ENCODE measurements at places on chromosomes 11 and 22.

- DNase-seq, result no peak
These were observed 276.6 kb downstream of the FAT3 start for GRCh38 chr11:92501066-92501739.

DNA sequence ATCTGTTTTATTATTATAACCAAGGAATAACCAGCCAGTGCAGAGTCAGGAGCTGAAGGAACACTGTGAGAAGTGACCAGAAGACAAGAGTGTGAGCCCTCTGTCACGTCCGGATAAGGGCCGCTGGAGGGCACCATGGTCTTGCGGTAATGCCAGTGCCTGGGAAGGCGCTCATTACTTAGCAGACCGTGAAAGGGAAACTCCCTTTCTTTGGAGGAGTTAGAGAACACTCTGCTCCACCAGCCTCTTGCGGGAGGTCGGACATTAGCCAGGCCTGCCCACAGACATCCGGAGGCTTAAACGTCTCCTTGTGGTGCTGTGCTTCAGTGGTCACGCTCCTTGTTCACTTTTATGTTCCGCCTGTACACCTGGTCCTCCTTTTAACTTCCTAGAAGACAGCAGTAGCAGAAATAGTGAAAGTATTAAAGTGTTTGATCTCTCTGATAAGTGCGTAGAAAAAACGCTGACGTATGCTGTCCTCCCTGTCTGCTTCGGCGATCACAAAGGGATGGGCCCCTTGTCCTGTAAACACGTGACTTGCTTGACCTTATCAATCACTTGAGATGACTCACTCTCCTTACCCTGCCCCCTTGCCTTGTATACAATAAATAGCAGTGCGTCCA, 120.6 kb upstream of the LMO1 start:
- DNase-seq, result no peak

- DNase-seq, result no peak
These were observed 29.0 kb upstream of the JAM3 start for GRCh38 chr11:134039726-134040385.

DNA sequence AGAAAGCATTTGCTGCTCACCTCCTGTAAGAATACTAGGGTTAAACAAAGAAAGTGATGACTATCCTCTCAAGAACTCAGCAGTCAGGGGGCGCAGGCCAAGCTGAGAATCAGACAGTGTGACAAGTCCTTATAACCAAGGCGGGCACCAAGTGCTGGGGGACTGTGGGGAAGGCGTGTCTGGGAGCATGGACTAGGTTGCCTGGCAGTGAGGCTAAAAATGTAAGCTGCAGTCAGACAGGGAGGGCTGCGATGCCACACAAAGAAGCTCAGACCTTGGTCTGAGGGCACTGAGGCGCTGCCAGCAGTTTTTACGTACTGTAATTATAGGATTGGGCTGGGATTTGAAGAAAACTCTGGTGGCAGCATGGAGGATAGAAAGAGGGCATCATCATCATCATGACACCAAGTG, 73.7 kb downstream of the FLI1 start:
- DNase-seq, result no peak

DNA sequence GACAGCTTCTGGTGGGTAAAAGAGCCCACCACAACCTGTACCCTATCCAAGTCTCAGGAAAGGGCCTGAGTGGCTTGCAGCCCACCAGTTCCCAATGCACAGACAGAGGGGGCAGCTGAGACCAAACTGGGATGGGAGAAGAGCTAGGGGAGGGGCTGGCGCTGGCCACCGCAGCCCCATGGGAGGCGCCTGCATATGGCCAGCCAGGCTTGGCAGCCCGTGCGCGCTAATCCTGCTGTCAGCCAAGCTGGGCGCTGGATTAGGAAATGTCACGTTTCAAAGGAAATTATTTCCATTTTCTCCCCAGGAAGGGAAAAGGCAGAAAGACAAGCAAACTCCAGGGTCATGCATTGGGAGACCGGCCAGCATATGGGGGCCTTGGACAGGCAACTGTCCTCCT, 236.8 kb downstream of the BUD13 start:
- no peak for DNase-seq

GRCh38 chr11:14819596-14819995, 72.4 kb downstream of the CYP2R1 start:
- no peak for DNase-seq

GRCh38 chr11:122796128-122796717, 42.1 kb upstream of the CRTAM start:
- DNase-seq, result peak; percentile 69

DNA sequence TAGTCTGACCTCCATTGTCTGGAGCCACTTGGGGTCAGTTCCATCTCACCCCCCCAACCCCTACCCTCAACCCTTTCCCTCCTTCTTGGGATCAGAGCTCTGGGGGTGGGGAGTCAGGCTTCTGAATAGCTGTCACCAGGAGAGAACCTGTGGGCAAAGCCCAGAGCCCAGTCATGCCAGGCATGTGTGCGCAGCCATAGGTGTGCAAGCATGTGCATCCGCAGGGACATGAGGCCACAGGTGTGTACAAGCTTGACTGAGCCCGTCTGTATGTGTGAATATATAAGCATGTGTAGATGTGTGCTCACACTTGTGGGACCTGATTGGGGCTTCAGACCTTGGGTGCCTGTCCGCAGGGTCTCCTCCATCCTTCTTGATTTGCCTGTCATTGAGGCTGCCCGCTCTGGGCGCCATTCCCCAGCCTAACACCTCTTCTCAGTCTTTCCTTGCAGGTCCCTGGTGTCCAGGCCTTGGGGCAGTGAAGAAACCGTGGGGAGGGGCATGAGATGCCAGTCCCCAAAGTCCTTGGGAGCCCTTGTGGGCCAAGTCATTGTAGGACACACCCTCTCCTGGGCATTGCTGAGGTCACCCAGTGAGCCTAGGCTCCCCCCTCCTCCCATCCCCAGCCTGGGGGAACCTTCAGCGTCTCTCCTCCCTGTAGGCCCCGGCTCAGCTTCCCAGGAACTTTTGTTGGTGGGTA, 9.0 kb downstream of the ATG16L2 start:
- DNase-seq, result no peak

DNA sequence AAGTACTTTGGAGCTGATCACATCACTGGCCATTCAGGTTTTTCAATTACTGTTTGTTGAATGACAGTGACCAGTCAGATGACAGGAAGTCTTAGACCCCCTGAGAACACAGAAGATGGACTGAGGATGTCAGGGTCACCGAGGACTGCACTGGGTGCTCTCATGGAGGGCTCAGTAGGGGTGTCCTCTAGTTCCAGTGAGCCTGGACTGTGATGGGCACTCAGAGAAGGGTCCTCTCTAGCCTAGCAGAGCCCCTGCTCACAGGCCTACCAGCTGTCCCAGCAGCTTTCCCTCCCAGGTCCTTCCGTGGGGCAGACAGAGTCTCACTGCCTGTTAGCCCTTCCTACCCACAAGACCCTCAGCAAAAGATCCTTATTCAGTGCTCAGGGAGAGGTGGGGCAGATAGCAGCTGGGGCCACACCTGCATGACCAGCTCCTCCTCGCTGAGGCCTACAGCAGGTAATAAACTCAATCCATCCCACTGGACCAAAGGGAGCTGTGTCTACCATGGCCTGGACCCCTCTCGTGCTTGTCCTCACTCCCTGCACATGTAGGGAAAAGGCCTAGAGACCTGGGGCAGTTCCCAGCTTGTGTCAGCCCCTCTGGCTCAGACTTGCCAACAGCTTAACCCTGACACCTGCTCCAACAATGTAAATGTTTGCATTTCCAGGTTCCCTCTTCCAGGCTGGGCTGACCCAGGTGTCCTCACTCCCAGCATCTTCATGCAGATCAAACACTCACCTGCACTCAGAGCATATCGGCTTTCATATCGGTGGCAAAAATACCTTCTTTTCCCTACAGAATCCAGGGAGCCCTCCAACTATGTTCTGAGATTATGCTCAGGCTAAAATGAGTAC, 25.2 kb upstream of the VPREB1 start:
- DNase-seq, result no peak

DNA sequence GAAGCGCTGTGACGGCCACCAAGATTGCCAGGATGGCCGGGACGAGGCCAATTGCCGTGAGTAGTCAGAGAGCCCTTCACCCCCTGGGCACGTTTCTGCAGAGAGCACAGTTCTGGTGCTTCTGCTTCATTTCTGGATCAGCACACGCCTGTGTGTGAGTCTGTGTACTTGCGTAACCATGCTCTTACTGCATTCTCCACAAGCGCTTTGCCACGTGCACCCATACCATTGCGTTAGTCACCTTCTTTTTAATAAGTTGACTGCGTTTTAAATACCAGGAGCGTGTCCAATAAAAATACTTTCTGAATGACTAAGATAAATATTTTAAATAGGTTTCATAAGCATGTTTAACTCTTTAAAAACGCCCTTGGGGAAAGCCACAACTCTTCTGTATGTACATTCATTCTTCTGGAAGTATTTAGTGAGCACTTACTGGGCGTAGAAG, 143.0 kb upstream of the SORL1-AS1 start:
- no peak for DNase-seq

- no peak for DNase-seq
These were observed 301.4 kb upstream of the PDGFD start for GRCh38 chr11:104465321-104465720.

- DNase-seq, result no peak
These were observed 48.8 kb downstream of the SMCO4 start for GRCh38 chr11:93494357-93494756.

- no peak for DNase-seq
These were observed 267.3 kb downstream of the DLG2 start for GRCh38 chr11:85359859-85360258.

DNA sequence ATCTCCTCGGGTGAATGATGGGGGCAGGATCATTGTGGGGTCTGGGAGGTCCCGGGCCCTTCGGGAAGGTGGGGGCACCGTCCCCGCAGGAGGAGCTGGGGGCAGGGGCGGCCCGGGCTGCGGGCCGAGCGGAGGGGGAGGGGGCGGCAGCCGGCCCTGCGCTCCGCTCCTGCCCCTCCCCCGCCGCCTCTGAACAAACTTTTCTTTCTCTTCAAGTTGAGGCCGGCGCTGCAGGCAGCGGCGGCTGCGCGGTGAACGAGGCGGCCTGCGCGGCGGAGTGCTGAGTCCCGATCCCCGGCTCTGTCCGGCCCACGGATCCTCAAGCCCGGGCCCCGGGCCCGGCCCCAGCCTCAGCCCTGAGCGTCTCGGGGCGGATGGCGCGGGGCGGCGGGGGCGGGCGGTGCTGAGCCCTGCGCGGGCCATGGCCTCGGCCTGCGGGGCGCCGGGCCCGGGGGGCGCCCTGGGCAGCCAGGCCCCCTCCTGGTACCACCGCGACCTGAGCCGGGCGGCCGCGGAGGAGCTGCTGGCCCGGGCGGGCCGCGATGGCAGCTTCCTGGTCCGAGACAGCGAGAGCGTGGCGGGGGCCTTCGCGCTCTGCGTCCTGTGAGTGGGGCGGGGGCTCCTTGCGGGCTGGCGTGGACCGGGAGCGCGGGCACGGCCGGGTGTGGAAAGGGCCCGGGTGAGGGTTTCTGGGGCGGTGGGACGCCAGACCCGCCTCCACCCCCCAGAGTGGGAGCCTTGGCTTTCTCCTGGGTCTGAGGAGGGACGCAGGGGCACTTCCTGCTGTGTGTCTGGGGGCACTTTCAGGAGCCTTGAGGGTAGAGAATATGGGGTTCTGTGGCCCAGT, at the start of gene INPPL1:
INPPL1 (plus strand) TSS at position 204 of the 847 bp plus-strand sequence; CDS start at position 422, 218 bp downstream.
- DNase-seq, result no peak

DNA sequence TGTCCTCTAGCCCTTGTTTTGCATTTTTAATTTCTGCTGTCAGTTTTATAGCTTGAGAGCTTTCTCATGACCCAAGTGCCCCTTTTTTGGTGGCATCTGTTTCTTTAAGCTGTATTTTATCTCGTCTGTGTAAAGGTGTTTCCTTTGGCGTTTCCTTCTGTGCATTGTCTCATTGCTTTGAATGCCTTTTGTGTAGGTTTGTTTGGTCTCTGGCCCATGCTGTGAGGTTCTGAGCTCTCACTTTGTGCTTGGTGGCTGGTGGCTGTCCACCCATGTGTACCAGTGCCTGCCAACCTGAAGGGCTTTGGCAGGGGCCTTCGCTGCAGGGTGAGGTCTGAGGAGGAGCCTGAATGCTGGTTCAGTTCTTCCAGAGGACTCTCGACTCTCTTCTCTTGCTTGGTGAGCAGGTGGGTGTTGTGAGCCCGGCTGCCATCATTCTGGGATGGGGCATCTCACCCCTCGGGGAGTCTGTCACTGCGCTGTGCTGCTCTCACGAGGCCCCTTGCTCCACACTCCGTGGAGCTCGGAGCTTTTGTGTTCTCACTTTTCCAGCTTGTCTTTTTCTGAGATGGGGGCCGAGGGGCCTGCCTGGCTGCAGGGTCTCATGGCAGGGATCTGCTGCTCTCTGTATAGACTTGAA, 14.9 kb downstream of the AP2A2 start:
- no peak for DNase-seq

DNA sequence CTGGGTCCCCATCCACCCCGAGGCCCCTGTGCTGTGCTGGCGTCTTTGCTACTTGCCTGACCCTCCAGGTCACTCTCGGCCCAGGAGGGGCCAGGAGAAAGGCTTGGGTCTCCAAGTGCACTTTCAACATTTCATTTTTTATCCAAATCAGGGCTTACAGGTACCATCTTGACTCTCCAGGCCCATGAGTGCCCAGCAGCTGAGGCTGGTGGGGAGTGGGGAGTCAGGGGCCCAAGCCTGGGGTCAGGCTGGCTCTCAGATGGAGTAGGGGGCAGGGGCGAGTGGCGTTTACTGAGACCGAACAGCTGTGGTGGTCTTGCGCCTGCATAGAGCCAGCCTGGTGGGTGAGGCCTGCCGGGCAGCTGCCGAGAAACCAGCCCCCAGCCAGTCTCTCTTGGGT, 61.6 kb downstream of the MPPED1 start:
- no peak for DNase-seq

DNA sequence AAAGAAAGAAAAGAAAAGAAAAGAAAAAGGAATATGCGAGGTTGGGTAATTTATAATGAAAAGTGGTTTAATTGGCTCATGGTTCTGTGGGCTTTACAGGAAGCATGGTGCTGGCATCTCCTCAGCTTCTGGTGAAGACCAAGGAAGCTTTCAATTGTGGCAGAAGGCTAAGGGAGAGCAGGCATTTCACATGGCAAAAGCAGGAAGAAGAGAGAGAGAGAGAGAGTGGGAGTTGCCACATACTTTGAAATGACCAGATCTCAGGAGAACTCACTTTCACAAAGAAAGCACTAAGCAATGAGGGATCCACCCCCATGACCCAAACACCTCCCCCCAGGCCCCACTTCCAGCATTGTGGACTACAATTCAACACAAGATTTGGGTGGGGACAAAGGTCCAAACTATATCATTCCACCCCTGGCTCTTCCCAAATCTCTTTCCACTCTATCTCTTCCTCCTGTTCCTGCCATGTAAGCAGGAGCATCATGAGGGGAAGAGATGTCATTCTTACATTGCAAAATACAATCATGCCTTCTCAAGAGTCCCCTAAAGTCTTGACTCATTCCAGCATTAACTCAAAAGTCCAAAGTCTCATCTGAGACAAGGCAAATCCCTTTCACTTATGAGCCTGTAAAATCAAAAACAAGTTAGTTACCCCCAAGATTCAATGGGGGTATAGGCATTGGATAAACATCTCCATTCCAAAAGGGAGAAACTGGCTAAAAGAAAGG, 38.9 kb downstream of the LINC01488 start:
- no peak for DNase-seq

GRCh38 chr11:80196932-80197554, 756.2 kb upstream of the TENM4 start:
- no peak for DNase-seq
